ENCODE measurements at places on chromosomes 11 and 22.

- no peak for DNase-seq
These were observed 47.3 kb downstream of the NEU3 start for GRCh38 chr11:75035911-75036565.

DNA sequence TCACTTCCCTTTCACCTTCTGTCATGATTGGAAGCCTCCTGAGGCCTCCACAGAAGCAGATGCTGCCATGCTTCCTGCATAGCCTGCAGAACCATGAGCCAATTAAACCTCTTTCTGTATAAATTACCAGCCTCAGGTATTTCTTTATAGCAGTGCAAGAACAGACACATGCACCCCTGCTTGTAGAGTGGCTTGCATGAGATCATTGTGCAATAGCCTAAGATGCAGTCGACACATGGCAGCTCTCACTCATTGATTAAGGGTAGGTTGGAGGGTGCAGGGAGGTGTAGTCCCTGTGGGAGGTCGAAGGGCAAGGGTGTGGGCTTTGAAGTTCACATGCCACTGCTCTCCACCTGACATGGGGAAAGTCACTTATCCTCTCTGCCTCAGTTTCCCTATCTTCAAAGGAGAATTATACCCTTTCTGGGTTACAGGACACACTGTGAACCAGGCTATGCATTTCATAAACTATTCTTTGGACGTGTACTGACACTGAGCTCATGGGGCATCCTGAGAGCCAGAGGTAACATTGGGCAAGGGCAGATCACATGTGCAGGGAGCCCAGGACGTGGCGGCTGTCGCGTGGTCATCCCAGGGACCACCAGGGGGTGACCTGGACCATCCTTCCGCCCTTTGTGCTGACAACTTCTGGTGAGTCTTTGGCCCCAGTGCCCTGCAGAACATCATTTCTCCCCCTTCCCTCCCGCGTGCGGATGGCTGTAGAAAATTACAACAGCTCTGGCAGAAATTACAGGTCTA lies 69.2 kb upstream of the SHANK2 start:
- no peak for DNase-seq

GRCh38 chr22:20247608-20248171 lies 20.4 kb downstream of the RTN4R start:
- no peak for DNase-seq

DNA sequence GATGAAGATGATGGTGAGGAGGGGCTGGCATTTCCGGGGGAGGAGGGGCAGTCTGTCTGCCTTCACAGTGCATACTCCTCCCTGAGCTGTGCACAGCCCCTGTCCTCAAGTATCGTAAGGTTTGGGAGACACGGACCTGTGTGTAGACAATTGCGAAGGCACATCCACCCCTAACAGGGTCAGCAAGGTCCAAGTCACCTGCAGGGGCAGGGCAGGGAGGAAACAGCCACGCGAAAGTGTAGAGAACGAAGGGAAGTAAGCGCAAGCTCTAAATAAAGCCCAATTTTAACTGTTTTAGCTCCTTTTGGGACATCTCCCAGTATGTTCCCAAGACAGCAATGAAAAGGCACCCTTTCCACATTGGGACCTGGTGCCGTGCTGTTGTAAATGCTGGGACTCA lies 448.2 kb downstream of the TBC1D22A start:
- no peak for DNase-seq

- no peak for DNase-seq
These were observed 30.9 kb downstream of the OR4D9 start for GRCh38 chr11:59542142-59542810.

DNA sequence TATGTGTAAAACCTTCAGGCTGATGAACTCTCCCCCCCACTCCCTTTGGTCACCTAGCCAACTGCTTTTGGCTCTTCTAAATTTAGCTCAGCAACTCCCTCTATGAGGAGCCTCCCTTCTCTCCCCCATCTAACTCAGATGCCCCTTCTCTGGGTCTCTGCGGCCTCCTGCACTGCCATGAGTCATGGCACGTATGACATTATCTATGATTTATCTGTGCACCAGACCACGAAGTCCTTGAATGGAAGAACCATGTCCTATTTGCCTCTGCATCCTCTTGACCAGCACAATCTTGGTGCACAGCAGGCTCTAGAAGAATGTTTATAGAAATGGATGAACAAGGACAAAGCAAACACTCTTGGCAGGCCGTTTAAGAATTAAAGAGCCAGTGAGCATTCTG lies 46.0 kb downstream of the RPL27A start:
- no peak for DNase-seq

DNA sequence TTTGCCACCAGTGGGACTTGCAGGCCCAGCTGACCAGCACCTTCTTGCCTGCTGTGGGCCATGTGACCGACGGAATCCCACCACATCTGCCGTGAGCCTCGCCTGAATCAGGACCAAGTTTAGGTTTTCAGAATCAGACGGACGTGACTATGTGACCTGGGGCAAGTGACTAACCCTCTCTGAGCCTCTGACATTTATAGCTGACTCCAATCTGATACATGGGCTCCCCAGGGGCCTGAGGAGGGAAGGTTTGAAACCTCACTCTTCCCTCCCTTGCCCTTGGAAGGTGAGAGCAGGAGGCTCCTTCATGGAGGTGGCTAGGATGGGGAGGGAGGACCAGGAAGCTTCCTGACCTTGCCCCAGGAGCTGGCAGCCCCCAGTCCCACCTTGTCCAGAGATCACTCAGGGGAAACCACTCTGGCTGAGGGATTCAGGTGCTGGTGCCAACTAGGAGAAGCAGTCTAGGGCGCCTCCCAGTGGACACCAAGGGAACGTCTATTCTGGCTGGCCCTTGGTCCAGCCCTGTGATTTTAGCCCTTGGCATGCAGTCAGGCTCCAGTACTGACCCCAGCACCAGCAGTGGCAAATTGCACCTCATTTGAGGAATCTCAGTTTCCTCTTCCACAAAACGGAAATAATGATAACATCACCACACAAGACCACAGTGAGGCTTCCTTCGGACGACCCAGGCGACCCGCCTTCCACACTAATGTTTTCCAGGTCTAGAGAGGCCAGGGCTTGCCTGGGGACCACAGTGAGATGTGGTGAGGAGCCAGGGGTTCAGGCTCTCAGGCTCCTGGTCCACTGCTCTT lies 47.2 kb upstream of the SYT7 start:
- no peak for DNase-seq

- DNase-seq: no peak
These were observed 6.0 kb upstream of the SUSD2 start for GRCh38 chr22:24175160-24175808.

DNA sequence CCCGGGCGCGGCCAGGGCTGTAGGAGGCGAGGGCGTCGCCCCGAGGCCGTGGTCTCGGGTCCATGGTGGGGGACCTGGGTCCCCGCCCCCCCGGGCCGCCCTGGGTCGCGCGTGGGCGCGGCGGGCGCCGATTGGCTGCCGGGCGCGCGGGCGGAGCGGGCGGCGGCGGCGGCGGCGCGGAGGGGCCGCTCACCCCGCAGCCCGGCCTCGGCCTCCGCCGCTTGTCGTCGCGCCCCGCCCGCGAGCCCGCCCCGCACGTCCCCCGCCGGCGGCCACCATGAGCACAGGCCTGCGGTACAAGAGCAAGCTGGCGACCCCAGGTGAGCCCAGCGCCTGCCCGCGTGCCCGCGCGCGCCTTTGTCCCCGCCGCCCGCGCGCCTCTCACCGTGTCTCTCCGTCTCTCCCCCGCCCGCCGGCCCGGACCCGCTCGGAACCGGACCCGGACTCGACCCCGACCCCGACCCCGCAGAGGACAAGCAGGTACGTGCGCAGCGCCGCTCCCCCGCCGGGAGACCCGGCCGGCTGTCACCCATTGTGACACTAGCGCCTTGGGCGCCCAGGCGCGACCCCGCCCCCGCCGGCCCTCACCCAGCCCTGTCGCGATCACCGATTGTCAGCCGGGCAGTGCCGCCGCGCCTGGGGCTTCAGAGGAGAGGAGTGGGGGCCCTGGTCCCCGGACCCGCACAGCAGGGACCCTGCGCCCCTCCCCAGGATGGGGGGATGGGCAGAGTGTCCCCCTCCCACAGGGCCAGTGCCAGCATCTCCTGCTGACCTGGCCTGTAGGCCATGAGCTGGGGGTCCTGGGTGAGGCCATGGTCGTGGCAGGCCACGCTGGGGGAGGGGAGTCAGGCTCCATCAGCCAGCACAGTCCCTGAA lies at the start of gene SEPTIN5:
Gene SEPTIN5, plus strand, starts transcription at position 192 of the 876 bp plus-strand sequence. Its CDS starts 86 bp downstream, at position 278.
- DNase-seq: no peak

DNA sequence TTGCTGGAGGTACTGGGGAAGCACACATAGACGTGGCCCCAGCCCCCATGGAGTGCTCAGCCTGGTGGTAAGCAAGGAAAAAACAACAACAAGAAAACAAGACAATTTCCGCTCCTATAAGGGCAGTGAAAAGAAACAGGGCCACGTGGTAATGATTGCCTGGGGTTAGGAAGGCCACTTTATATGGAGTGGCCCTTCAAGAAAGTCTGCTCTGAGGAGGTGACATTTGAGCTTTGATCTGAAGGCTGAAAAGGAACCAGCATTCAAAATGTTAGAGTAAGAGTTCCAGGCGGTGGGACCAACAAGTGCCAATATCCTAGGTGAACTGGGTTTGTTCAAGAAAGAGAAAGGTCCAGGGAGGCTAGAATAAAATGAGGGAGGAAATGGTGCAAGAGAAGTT lies 87.6 kb downstream of the SCN3B start:
- no peak for DNase-seq

- no peak for DNase-seq
These were observed 666.7 kb downstream of the OPCML start for GRCh38 chr11:132865623-132866022.

DNA sequence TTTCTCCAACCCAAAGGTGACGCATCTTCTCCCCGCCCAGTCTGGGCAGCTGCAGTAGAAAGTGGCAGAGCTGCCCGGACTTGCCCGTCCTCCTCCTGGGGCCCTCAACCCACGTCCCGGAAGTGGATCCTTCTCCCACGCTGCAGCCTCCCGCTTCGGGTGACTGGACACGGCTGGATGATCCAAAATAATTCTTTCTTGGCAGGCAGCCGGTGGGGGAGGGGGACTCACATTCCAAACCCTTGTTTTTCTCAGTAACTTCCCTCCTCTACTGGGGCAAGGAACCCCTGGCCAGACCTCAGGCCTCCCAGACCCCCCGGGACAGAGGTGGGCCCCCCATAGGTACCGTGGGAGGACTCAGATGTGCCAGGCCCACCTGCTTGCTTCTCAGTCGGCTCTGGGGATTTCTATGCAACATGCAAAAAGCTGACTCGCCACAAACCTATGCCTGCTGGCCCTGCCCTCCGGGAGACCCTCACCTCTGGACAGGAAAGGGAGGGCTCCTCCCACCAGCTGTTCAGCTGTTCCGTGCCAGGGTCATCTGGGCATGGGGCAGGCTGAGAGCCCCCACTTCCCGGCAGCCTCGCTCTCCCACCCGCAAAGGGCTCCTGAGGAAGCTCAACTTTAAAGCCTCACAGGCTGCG lies 1.4 kb downstream of the PLXNB2 start:
- no peak for DNase-seq

DNA sequence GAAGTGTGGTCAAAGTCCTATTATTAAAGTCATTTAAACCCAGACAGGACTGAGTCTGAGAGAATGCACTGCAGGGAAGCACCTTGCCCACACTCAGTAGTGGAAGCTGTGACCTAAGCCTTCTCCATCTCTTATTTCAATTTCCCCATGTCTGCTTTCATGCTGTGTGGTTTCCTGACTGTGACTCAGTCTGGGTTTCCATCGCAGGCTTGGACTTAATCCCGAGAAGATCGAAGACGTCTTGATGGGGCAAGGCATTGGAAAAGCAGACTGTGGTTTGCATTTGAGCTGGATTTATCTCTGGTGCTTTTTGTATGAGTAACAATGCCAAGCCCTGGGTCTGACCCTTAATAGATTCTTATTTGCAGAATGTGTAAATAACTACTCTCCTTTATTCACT lies 238.9 kb downstream of the NTM start:
- no peak for DNase-seq

- DNase-seq: no peak
These were observed 525 bp downstream of the CSDC2 start for GRCh38 chr22:41561335-41561734.

GRCh38 chr11:130095326-130095725 lies 25.6 kb downstream of the APLP2 start:
- DNase-seq: no peak

GRCh38 chr22:45450921-45451651 lies 37.6 kb downstream of the RIBC2 start:
- DNase-seq: no peak

- DNase-seq: no peak
These were observed 55.1 kb downstream of the ARHGEF12 start for GRCh38 chr11:120391292-120391691.

DNA sequence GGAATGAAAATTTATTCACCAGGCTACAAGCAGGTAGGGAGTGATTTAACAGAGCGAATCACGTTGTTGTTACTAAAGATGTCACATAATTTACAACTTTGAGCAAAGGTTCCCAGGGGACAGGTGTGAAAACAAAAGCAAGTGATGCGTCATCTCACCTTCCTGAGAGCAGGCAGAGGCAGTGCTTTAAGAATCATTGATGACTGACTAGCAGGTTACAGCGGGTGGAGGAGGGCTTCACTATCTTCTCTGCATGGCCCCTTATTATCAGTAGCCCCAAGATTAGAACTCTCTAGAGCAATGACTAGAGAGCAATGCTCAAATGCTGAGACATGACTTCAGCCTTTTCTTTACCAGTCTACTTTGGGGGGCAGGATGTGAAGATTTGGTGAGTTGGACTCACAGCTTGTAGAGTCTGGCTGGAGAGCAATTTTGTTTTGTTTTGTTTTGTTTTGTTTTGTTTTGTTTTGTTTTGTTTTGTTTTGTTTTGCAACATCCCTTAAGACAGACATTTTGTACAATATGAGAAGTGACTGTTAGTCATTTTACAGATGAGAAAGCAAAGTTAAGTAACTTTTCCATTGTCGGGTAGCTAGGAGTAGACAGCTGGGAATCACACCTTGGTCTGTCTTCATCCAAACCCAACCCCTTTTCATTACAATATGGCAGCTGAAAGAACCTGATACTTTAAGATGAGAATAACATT lies 84.8 kb downstream of the SLC1A2 start:
- DNase-seq: no peak

DNA sequence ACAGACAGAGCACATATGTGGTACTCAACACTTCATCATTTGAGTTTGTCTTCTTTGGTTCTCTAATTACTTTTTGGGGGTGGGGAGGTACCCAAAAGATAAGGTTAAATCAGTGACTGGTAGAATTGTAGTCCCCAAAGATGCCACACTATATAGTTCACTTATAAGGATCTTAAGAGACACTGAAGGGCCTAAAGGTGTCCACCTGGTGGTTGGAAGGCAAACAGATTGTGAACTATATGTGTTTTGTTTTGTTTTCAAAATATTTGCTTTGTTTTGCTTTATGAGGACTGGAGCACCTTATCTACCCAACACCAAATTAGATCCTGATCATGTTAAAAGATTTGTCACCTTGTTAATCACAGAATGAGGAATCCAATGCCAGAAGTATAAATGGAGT lies 136.1 kb downstream of the DCDC1 start:
- DNase-seq: no peak

GRCh38 chr11:115439385-115439784 lies 64.8 kb downstream of the CADM1 start:
- no peak for DNase-seq

- DNase-seq: no peak
These were observed 7.4 kb downstream of the GNB1L start for GRCh38 chr22:19847345-19847632.
